Left cardiac atrium (tissue), 4 donors: ENCODE measurements at places on chromosomes 11 and 22. TPM values are rescaled to one million over a fixed set of nuclear protein-coding genes. Genes with fewer than 3 reads are reported as not detected.
A peak's percentile ranks its signal among the peaks of the same experiment; 100 is the strongest.

The OR9G4 gene
- not detected for total RNA-seq

The HOATZ gene
- not detected for total RNA-seq

The CHID1 gene
- total RNA-seq = 64.6 TPM

DNA sequence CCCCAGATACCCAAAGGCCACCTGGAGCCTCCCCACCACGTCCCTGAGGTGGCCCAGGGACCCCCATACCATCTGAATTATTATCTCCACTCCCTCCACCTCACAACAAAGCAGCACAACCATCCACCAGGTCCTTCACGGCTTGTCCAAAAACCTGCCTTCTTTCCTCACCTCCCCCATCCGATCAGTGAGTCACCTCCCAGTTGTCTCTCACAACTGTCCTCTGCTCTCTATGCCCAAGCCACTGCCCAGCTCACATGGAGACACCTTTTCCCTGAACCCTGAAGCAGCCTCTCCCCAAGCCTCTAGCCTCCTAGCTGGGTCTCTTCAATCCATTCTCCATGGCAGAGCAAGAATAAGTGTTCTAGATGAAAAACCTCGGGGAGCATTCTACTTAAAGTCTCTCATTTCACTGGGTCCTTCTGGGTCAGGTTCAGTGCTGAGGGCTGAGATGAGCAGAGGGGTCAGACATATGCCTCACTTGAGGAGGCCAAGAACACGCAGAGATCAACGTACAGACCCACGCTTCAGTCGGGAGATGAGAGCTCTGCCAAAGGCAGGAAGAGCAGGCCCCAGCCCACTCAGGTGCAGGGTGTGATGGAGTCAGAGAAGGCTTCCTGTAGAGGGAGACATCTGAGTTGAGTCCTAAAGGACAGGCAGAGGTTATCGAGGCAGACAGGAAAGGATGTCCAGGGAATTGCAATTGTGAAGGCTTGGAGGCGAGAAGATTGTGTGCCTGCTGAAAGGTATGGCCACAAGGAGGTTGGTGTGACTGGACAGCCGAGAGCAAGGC is 74.7 kb downstream of the PDE2A start:
- DNase-seq = no peak

DNA sequence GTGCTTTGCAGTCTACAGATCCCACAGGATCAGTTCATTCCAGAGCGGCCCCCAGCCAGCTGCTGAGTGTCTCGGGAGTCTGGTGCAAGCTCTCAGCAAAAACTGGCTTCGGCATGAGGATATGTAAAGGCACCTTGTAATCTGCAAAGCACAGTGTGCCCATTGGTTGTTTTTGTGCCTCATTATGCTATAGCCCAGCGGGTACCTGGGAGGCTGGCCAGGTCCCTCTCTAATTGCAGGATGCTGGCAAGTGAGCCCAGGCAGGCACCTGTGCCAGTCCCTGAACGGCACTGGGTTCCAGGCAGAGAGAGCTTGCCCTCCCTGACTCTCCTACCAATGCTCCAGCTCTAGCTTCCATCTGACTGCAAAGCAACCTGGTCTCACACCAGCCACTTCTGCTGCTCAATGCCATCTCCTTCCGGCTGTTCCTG is 128.7 kb downstream of the DSCAML1 start:
- DNase-seq = no peak

GRCh38 chr22:29916007-29916544 is 33.1 kb downstream of the MTMR3 start:
- DNase-seq = no peak

DNA sequence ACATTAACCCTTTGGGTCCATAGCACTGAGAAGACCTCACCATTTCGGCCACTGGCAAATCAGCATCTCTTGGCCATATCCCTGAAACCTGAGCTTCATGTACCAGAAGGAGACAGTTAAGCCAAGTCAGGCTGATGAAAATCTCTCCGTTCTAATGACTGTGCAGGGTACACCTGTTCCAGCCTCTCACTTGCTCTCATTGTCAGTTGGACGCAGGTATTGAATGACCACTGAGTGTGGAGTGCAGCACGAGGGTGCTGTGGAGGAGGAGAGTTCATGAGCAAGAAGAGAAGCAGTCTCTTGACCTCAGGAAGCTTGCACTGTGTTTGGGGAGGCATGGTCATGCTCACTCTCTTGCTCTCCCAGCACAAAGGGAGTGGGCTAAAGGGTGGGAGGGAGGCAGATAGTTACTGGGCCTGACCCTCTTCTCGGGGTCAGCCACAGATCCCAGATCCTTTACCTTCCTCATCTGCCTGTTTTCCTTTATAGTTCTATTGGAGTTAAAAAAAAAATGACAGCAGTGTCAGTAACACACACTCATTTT is 65.2 kb downstream of the ZBTB16 start:
- no peak for DNase-seq

DNA sequence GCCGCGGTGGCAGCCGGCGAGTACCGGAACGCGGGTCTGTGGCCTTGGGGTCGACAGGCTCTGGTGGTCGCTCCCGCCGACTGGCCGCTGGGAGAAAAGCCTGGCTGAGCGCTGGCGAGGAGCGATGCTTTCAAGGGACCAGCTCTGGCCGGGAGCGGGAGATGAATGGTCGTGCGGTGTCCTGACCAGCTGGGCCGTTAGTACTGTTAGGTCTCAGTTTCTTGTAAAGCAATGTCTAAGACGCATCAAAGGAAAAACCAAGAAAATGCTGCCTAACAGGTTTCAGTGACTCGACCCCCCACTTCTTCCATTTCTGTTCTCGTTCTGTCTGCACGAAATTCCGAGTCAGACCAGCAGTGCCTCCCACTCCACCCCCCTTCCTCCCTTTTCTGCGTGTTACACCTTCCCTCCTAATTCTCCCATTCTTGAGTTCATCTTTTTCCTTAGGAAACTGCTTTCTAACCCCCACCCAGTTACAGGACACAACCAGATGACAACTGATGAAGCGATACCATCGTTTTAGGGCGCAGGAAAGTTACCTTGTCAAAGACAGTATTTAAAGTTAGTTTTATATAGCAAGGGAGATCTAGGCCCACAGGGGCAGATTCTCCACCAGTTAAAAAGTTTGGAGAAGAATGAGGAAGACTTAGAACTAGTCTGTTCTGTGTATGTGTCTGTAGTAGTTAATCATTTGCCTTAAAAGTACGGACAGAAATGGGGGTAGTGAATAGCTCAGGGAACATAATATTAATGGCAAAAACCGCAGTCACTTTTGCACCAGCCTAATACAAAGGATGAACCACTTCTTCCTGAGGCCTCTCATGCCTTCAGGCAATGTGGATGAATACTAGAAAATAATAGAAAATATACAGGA is 1.0 kb downstream of the CUL5 start:
- DNase-seq = no peak

- DNase-seq = peak; percentile 89
Observed at GRCh38 chr11:61922539-61922938, 5.2 kb upstream of the RAB3IL1 start.

- DNase-seq = no peak
Observed at GRCh38 chr11:104073950-104074705, 37.7 kb downstream of the DDI1 start.

GRCh38 chr11:11262171-11262920 is 90.7 kb downstream of the CSNK2A3 start:
- no peak for DNase-seq

- DNase-seq = no peak
Observed at GRCh38 chr22:47372111-47372581, 609.7 kb downstream of the TBC1D22A start.
